H1 (cell line): ENCODE measurements at places on chromosomes 12 and 14. TPM values are rescaled to one million over a fixed set of nuclear protein-coding genes. Genes with fewer than 3 reads are reported as not detected.
A peak's percentile ranks its signal among the peaks of the same experiment; 100 is the strongest.

GRCh38 chr12:55721601-55722213, 1.5 kb downstream of the RDH5 start:
- peaks cover 16% of the 10 kb centered on the region for H3K4me1 ChIP-seq
- no peak overlapping the region for H3K27ac ChIP-seq
- DNase-seq = no peak
- H3K27me3 ChIP-seq = no peaks in the 10 kb centered on the region
- no peak overlapping the region for H3K4me3 ChIP-seq
- H3K36me3 ChIP-seq = peaks cover 13% of the 10 kb centered on the region; the same call in 1 of the 2 replicates

DNA sequence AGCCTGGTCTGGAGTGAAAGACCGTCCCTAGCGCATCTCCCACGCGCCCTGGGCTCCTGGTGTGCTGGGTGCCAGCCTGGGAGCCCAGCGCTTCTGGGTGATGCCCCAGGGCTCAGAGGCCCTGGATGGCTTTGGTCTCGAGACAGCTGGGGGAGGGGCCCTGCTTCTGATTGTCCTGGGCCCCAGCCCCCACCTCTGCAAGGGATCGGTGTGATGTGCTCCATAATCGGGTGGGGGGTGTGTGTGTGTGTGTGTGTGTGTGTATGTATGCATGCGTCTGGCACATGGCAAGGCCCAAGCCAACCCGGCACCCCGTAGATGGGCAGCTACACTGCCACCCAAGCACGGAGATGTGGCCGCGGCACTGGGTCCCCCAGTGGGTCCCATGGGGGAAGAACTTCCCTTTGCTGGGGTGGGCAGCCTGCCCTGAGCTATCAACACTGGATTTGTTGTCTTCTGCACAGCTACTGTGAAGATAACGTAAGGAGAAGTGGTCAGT, 3.1 kb downstream of the ZBTB42 start:
- H3K27ac ChIP-seq = no peak overlapping the region
- H3K4me3 ChIP-seq = no peak overlapping the region

DNA sequence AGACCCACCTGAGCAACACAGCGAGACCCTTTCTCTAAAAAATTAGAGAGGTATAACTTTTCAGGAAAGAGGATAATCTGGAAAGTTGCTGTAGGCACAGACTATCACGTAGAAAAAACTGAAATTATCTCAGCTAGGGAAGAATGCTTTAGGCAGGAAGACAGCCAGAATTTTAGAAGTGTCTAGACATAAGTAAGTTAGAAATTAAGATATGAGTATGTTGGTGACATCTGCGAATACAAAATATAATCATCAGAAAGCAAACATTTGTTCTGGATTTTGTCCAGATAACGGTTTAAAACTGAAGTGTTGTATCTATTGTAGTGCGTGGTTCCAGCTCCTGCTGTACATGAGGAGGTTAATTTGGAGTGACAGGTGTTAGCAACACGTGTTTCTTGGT, 123.2 kb downstream of the FBXL14 start:
- H3K4me1 ChIP-seq = peaks cover 11% of the 10 kb centered on the region
- H3K4me3 ChIP-seq = no peak overlapping the region
- H3K27me3 ChIP-seq = no peaks in the 10 kb centered on the region
- H3K27ac ChIP-seq = no peak overlapping the region
- H3K36me3 ChIP-seq = no peaks in the 10 kb centered on the region

The SLC17A8 gene
- 0.11 and 0.30 TPM in 2 replicates for total RNA-seq

GRCh38 chr14:103529383-103530365, 678 bp downstream of the TRMT61A start:
- H3K4me1 ChIP-seq = peaks cover 12% of the 10 kb centered on the region
- H3K27ac ChIP-seq = peak overlapping the region; percentile 59; the same call in 1 of the 2 replicates
- no peak for DNase-seq
- peak overlapping the region; percentile 97 for H3K4me3 ChIP-seq
- peaks cover 7% of the 10 kb centered on the region; the same call in 1 of the 2 replicates for H3K27me3 ChIP-seq
- no peaks in the 10 kb centered on the region for H3K36me3 ChIP-seq

DNA sequence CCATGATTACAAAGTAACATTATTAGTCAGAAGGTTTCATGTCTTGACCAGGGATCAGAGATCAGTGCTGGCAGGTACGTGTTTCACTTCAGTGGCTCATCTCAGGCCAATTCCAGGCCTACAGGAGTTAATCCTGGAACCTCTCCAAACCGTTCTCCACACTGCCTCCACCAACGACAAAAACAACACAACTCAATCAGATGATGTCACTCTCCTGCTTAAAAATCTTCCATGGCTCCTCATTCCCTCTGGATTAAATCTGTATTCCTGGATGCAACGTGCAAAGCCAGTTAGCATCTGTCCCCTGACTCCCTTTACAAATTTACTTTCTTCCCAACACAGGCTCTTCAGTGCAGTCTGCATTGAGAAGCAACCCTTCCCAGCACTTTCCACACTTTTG, 34.3 kb upstream of the TXNRD1 start:
- DNase-seq = no peak
- no peaks in the 10 kb centered on the region for H3K27me3 ChIP-seq
- no peaks in the 10 kb centered on the region for H3K36me3 ChIP-seq
- H3K4me3 ChIP-seq = no peak overlapping the region

GRCh38 chr14:92657457-92658142, 90.8 kb downstream of the LGMN start:
- H3K36me3 ChIP-seq = no peaks in the 10 kb centered on the region
- DNase-seq = no peak
- H3K27me3 ChIP-seq = no peaks in the 10 kb centered on the region

GRCh38 chr12:75289753-75290152, 40.4 kb downstream of the CAPS2 start:
- H3K27me3 ChIP-seq = no peaks in the 10 kb centered on the region
- DNase-seq = no peak
- H3K4me3 ChIP-seq = no peak overlapping the region

The KCNA5 gene
- 0.11 and 0.20 TPM in 2 replicates for total RNA-seq

DNA sequence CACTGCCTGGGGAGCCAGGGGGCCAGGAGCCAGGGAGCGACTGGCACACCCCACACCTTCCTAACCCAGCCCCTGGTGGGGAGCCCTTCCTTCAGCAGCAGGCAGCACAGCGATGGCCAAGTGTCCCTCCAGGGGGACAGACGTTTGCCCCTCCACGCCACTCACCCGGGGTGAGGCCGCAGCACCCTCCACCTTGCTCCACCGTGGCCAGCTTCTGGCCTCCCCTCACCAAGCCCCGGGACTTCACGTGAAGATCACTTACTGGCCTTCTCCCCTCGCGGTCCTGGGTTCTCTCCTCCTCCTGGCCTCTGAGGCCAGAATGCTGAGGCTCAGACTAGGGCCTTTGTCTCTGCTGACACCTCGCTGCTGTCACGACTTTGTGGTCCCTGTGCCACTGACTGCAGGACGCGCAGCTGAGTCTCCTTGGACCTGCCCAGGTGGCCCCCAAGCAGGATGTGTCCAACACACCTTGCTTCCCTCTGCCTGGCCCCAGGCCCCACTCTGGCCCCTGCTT, 3.5 kb upstream of the ASPG start:
- DNase-seq = peak; percentile 40
- no peaks in the 10 kb centered on the region for H3K36me3 ChIP-seq
- peaks cover 3% of the 10 kb centered on the region; the same call in 1 of the 2 replicates for H3K4me1 ChIP-seq
- H3K4me3 ChIP-seq = no peak overlapping the region
- H3K27ac ChIP-seq = no peak overlapping the region

- H3K4me3 ChIP-seq = peak overlapping the region; percentile 98
- no peaks in the 10 kb centered on the region for H3K27me3 ChIP-seq
- no peak for DNase-seq
- peaks cover 29% of the 10 kb centered on the region for H3K4me1 ChIP-seq
- peak overlapping the region; percentile 93 for H3K27ac ChIP-seq
Observed at GRCh38 chr12:56724701-56724971, 463 bp downstream of the NACA start.

The BAZ2A gene
- 110 TPM in 2 replicates for total RNA-seq

The EEF1AKMT3 gene
- 3.1 and 3.8 TPM in 2 replicates for total RNA-seq

GRCh38 chr12:105322070-105322469, 8.4 kb upstream of the C12orf75 start:
- no peak overlapping the region for H3K4me3 ChIP-seq
- H3K36me3 ChIP-seq = no peaks in the 10 kb centered on the region
- H3K27ac ChIP-seq = no peak overlapping the region
- no peaks in the 10 kb centered on the region for H3K4me1 ChIP-seq
- H3K27me3 ChIP-seq = no peaks in the 10 kb centered on the region
- no peak for DNase-seq

The CDH24 gene
- total RNA-seq = 18.1 TPM in 2 replicates

The SLC25A47 gene
- not detected in 2 replicates for total RNA-seq

GRCh38 chr12:27973487-27973890, 956 bp upstream of the PTHLH start:
- no peaks in the 10 kb centered on the region for H3K36me3 ChIP-seq
- H3K27ac ChIP-seq = no peak overlapping the region
- H3K4me1 ChIP-seq = peaks cover 9% of the 10 kb centered on the region
- DNase-seq = no peak
- H3K4me3 ChIP-seq = no peak overlapping the region

The COL2A1 gene
- total RNA-seq = 11.7 and 14.6 TPM in 2 replicates

- H3K27me3 ChIP-seq = no peaks in the 10 kb centered on the region
- no peak overlapping the region for H3K4me3 ChIP-seq
- no peaks in the 10 kb centered on the region for H3K4me1 ChIP-seq
- DNase-seq = no peak
- H3K27ac ChIP-seq = no peak overlapping the region
- peaks cover 69% of the 10 kb centered on the region for H3K36me3 ChIP-seq
Observed at GRCh38 chr12:123254853-123255446, 16.7 kb downstream of the CDK2AP1 start.

- no peaks in the 10 kb centered on the region for H3K27me3 ChIP-seq
- H3K4me1 ChIP-seq = no peaks in the 10 kb centered on the region
- no peak overlapping the region for H3K27ac ChIP-seq
- no peaks in the 10 kb centered on the region for H3K36me3 ChIP-seq
Observed at GRCh38 chr12:112282920-112283319, 99.3 kb downstream of the HECTD4 start.

The FOXN4 gene
- total RNA-seq = 0.26 and 0.57 TPM in 2 replicates

DNA sequence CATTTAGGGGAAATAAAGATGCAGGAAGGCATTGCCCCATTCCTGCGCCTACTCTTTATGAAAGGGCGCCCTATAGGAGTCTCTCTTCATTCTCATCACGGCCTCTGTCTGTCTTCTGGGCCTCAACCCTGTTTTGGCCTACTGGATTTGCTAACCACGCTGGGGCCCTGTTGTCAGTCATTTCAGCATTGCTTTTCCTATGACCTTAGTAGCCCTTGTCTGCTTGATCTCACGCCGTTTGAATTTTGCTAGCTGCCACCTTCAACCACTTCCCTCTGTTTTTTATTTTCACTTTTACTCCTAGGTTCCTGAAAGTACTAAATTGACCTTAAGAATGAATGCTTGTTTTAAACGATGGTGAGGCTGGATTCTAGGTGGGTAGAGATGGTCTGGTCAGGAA, 139.0 kb downstream of the SYNE2 start:
- no peak overlapping the region for H3K4me3 ChIP-seq
- H3K4me1 ChIP-seq = no peaks in the 10 kb centered on the region
- DNase-seq = no peak

- H3K4me1 ChIP-seq = 0 out of 2 replicates have a peak, but pooled peaks cover 6% of the 10 kb centered on the region
- no peaks in the 10 kb centered on the region for H3K36me3 ChIP-seq
- H3K27me3 ChIP-seq = no peaks in the 10 kb centered on the region
- no peak for DNase-seq
- H3K27ac ChIP-seq = no peak overlapping the region
- H3K4me3 ChIP-seq = no peak overlapping the region
Observed at GRCh38 chr14:93733631-93734030, 54.7 kb downstream of the PRIMA1 start.

DNA sequence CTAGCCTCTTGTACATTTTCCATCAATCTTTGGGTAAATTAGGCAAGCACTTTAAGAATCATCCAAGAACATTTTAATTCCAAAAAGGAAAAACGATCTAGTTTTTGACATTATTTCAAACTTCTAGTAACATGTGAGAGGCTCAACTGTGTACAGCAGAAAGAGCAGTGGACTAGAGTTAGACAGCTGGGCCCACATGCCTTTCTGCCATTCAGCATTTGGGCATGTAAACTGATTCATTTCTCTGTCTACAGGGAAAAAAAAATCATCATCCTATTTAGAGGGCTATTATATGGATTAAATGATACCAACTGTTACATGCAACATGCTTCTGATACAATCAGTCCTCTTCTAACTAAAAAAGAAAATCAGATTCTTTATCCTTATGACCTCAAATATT, 17.7 kb downstream of the ATP2B1 start:
- H3K27me3 ChIP-seq = no peaks in the 10 kb centered on the region
- no peak overlapping the region for H3K4me3 ChIP-seq
- DNase-seq = no peak
- H3K36me3 ChIP-seq = no peaks in the 10 kb centered on the region
- H3K4me1 ChIP-seq = no peaks in the 10 kb centered on the region

- H3K4me1 ChIP-seq = no peaks in the 10 kb centered on the region
- no peak overlapping the region for H3K4me3 ChIP-seq
- H3K27me3 ChIP-seq = no peaks in the 10 kb centered on the region
- no peak overlapping the region for H3K27ac ChIP-seq
- H3K36me3 ChIP-seq = peaks cover 79% of the 10 kb centered on the region
Observed at GRCh38 chr14:24181371-24182077, 7.1 kb downstream of the IPO4 start.

The SLCO1B3 gene
- total RNA-seq = not detected in 2 replicates

- DNase-seq = no peak
- H3K36me3 ChIP-seq = no peaks in the 10 kb centered on the region
- H3K4me3 ChIP-seq = 0 out of 2 replicates have a peak within 1 kb of the TSS, but pooled peaks have one; percentile 4
- H3K27me3 ChIP-seq = no peaks in the 10 kb centered on the region
- H3K27ac ChIP-seq = no peak within 1 kb of the TSS
Observed at GRCh38 chr12:85874031-85874461, at the start of gene NTS. Gene NTS, plus strand, starts transcription at chr12:85874295. Its CDS starts 109 bp downstream, at chr12:85874404.

DNA sequence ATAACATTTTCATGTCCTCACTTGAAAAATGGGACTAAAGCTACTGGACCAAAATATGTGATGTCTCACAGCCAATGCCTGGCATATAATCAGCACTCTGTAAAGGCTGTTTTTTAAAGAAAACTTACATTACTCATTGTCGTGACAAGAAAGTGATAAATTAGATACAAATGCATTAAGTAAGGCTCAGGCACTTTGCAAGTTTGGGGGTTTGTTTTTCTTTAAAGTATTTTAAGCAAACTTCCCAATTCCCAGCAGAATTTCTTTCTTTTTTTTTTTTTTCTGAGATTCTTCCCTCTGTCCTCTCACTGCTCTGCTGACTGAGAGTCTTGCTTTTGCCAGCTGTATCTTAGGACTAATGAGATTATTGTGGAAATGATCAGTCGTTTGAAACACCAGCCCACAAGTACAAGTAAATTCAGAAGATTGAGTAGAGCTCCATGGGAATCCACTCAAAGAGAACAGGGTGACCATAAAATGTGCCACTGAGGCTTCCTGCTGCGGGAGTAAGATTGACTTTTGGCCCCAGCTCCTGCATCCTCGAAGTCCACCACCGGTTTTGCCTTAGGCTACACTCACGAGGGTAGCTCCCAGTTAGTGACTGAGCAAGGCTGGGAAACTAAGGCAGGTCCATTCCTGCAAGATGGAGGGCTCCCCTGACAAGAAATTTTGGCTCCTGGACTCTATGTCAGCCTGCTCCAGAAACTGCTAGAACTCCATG, 82.8 kb downstream of the TMTC1 start:
- H3K27me3 ChIP-seq = no peaks in the 10 kb centered on the region
- no peak for DNase-seq
- H3K36me3 ChIP-seq = no peaks in the 10 kb centered on the region

DNA sequence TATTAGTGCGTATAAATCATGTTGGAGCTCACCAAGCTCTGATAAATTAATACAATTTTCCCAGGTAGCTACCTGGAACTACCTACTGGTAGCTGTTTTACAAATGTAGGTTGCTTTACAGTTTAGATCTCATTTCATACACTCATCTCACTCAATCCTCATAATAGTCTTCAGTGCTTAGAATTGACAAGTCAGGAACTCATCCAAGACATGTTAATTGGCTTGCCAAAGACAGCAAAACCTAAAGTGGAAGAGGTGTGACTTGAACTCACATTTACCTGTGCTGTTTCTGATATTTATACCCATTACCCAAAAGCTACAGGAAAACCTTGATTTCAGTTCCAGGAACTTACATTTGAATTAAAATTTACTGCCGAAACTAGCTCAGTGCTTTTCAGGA, 296.7 kb downstream of the DIO2 start:
- no peak overlapping the region for H3K27ac ChIP-seq
- H3K27me3 ChIP-seq = no peaks in the 10 kb centered on the region
- no peaks in the 10 kb centered on the region for H3K4me1 ChIP-seq
- H3K36me3 ChIP-seq = no peaks in the 10 kb centered on the region
- no peak overlapping the region for H3K4me3 ChIP-seq
